ENCODE measurements at places on chromosomes 3 and 15.

DNA sequence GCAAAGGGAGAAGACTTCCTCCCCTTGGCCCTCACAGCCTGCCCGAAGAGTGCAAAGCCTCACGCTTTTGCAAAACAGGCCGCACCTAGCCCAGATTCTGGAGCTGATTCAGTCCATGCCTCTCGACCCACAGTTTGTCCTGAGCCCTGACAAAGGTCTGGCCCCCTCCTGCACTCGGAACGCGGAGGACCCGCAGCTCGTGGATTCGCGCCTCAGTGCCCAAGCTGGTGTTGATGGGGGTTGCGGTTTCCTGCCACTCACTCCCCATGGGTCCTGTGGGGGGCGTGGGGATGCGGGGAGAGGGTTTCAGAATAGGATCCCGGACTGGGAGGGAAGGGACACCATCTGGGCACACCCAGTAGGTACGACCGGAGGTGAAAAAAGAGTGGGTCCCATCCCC lies 594 bp upstream of the CRABP1 start:
- no peak for DNase-seq

GRCh38 chr3:102002056-102002455 lies 152.7 kb downstream of the NFKBIZ start:
- DNase-seq: no peak

DNA sequence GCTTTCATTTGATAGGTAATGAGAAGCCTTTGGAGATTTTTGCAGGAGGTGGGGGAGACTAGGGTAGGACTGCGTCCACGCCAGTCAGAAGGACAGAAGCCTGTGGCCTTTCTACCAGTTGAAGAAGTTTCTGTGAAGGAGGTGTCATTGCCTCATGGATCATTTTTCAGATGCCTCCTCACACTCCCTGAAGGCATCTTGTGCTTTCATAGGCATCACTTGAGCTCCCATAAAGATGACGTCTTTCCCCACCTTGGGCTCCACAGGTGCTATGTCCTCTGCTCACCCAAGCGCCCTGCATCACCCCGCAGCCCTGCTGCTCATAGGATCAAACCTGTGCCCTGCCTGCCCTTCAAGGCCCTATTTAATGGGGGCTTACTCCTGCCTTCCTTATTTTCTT lies 7.5 kb upstream of the ITGA11 start:
- no peak for DNase-seq

GRCh38 chr3:187012609-187013051 lies 82.3 kb downstream of the ST6GAL1 start:
- DNase-seq: no peak

GRCh38 chr3:17092583-17092933 lies 207.8 kb downstream of the PLCL2 start:
- DNase-seq: no peak

GRCh38 chr3:69746119-69746518 lies 6.9 kb downstream of the MITF start:
- no peak for DNase-seq

DNA sequence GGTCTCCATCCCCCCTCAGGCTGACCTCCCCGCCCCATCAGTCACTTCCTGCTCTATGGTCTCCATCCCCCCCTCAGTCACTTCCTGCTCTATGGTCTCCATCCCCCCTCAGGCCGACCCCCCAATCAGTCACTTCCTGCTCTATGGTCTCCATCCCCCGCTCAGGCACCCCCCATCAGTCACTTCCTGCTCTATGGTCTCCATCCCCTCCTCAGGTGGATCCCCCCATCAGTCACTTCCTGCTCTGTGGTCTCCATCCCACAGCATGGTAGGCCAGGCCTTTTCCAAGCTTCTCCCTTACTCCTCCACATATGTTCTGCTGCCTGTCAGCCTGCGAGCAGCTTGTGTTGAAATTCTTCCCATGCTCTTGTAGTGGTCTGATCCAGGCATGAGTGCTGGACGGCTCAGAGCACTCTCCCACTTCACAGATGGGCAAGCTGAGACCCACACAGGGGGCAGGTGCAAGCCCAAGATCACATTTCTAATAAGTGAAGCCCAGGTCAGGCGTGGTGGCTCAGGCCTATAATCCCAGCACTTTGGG lies 36.8 kb downstream of the BDH1 start:
- DNase-seq: no peak
